ENCODE measurements at places on chromosomes 7 and 10.

GRCh38 chr7:139131-139530 lies 53.2 kb upstream of the FAM20C start:
- DNase-seq = no peak

- DNase-seq = no peak
These were observed 251.1 kb upstream of the NFE2L3 start for GRCh38 chr7:25900877-25901276.

- DNase-seq = no peak
These were observed 56.0 kb downstream of the UBE2H start for GRCh38 chr7:129896568-129897382.

DNA sequence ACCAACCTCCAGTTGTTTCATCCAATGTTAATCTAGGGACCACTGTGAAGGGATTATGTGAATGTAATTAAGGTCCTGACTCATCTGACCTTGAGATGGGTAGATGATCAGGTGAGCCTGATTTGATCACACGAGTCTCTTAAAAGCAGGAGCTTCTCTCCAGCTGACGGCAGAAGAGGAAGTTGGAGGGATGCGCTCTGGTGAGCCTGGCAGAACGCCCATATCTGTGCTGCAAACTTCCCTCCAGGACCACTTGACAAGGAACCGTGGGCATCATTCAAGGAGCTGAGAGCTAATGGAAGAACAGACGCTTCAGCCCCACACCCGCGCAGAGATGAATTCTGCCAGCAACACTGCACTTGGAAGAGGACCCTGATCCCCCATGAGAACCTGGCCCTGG lies 642.4 kb downstream of the TNS3 start:
- DNase-seq = no peak

DNA sequence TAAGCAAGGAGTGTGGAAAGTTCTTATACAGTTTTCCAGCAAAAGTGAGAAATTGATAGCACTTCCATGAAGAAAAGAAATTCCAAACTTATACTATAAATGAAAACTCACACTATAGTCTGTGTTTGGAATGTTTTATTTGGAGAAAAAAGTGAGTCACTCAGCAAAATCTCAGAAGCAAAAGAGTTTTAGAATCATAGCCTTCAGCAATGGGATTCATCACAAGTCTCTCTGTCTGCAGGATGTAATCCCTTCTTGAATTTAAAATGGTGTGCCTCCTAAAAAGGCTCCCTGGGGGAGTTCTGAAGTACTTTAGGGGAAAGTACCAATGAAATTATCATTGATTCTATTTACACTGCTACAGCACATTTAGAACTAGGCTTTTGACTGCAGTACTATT lies 756.4 kb downstream of the XPNPEP1 start:
- no peak for DNase-seq

- DNase-seq = no peak
These were observed 8.9 kb upstream of the GRK5 start for GRCh38 chr10:119198438-119198837.

- DNase-seq = no peak
These were observed 45.6 kb upstream of the FGL2 start for GRCh38 chr7:77245015-77245755.

- DNase-seq = no peak
These were observed 43.2 kb downstream of the BEND7 start for GRCh38 chr10:13485623-13486022.

- no peak for DNase-seq
These were observed 2.3 kb upstream of the PFKFB3 start for GRCh38 chr10:6200440-6200733.

DNA sequence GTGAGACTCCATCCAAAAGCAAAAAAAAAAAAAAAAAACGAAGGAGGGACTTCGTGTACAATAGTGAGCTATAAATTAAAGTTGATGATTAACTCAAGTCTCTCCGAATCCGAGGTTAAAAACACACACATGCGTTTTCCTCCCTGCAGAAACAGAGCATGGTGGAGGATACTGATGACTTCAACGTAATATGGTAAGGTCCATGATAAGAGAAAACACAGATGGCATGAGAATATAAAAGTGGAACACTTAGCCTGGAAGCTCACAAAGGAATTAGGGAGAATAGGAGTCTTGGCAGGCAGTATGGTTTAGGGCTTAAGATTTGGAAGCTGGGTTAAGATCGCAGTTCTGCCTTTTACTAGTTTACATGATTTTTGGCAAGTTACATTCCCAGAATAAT lies 20.1 kb upstream of the GSTK1 start:
- DNase-seq = no peak

GRCh38 chr10:13152296-13152695 lies 9.1 kb upstream of the MCM10 start:
- no peak for DNase-seq

GRCh38 chr7:128752251-128752650 lies 13.1 kb downstream of the CALU start:
- no peak for DNase-seq

DNA sequence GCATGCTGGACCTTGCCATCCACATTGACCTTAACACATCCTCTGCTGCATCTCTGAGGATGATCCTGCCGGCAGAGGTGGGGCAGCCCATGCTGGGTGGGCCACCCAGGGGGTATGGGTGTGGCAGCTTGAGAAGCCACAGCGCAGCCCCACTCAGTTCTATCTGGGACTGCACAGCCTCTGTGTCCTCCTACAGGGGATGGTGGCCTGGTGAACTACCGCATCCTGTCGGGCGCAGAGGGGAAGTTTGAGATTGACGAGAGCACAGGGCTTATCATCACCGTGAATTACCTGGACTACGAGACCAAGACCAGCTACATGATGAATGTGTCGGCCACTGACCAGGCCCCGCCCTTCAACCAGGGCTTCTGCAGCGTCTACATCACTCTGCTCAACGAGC lies 12.2 kb upstream of the C10orf105 start:
- DNase-seq = no peak

- no peak for DNase-seq
These were observed 12.1 kb downstream of the HKDC1 start for GRCh38 chr10:69232252-69232651.

DNA sequence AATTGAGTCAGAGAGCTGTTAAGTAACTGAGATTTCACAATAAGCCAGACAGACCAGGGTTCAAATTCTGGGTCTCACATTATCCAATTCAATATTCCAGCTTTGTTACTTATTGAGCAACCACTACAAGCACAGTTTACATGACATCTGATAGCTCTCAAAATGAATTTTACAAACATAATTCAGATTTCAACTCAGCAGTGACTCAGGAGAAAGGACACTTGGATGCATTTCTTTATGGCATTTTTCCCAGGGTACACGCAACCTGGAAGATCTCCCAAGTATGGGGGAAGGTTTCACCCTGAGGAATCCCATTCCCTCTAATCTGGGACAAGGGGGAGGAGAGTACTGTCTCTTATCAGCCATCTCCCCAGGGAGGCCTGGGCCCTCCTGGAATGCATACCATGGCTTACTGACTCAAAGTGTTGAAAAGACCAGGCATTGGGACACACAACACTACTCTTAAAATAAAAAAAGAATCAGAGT lies 102.4 kb downstream of the CFTR start:
- DNase-seq = no peak

- no peak for DNase-seq
These were observed 2.4 kb downstream of the CNTNAP2 start for GRCh38 chr7:146119002-146119401.

DNA sequence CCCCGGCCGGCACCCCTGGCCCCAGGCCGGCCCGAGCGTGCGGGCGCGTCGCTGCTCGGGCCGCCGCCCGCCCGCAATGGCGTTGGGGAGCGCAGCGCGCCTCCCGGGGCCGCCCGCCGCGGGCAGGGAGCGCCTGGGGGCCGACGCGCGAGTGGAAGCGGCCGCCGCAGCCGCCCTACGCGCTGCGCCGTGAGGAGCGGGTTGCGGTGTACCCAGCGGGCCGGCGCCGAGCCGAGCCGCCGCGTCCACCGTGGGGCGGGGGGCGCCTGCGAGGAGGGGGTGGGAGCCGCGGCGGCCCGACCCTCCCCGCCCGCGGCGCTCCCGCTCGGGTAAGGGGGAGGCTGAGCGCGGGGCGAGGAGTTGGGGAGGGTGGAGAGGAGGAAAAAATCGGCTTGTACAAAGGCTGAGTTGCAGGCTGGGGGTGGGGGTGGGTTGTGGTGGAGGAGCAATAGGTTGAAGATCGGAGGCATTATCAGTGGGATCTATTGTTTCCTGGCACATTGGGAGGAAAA lies 473 bp downstream of the PPP1R9A start:
- no peak for DNase-seq

DNA sequence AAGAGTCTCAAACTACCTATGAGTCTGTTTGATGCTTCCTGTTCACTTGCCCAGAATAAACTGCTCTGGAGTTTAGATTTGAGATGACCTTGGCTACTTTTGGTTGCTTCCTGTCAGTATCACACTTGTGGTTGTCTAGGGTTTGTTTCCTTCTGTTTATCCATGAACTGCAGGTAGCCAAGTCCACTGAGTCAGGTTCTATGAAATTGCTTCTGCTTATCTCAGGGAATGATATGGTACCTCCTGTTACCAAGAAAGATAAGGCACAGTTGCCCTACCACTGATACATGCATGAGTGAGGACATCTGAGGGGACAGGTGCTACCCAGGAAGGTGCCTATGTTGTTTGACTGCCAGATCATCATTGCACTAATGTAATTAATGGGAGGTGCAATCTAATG lies 15.8 kb upstream of the EEPD1 start:
- no peak for DNase-seq

GRCh38 chr7:3634396-3634795 lies 333.3 kb downstream of the SDK1 start:
- no peak for DNase-seq

DNA sequence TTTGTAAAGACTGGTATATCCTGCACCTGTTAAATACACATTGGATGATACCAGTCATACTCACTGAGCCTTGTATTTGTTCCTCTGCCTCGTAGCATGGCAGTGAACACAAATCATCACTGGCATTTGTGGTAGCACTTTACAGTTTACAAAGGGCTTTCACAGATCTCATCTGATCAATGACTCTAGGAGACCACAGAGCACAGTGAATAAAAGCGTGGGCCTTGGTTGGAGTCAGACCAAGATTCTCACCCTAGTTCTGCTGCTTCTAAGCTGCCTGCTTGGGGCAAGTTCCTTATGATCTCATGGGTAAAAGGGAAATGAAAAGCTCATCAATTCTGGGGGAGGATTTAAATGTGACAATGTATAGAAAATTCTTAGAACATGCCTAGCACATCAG lies 129.9 kb upstream of the AGK start:
- DNase-seq = no peak

Measured in activated T-helper 9 cell treated with anti-CD3 and anti-CD28 coated beads, Interleukin-2, amount 50 U/mL, for 16 hours (primary cell).